ENCODE measurements at places on chromosomes 1 and 21.
A peak's percentile ranks its signal among the peaks of the same experiment; 100 is the strongest.

DNA sequence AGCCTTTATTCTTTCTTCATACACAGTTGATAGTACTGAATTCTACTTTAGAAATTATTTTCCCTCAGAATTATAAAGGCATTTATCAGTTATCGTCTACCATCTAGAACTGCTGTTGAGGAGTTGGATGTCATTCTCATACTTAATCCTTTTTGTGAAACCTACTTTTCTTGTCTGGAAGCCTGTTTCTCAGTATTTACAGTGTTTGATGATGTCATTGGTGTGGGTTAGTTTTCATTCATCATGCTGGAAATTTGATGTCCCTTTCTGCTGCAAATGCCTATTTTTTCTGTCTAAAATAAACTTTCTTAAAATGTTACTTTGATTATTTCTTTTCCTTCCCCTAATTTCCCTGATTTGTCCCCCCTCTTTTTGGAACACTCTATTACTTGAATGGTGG lies 22.8 kb upstream of the ZNF281 start:
- no peak for DNase-seq

GRCh38 chr1:228208831-228209551 lies 1.1 kb downstream of the OBSCN start:
- no peak for DNase-seq

DNA sequence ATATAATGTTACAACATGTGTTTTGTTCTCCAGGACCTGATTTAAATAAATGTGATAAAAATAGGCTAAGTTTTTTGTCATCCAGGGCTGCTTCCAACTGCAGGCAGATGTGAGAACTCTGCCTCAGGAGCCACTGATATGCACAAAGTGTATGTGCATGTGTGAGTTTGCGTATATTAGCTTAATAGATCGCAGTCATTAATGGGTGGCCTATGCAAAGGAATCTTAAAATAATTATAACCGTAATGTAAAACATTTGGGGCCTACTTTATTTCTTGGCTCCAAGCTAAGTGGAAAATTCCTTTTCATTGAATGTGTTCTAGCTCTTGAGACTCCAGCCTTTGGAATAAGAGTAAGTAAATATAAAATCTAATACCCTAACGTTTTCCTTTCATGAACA lies 16.8 kb downstream of the DHX9 start:
- DNase-seq: no peak

DNA sequence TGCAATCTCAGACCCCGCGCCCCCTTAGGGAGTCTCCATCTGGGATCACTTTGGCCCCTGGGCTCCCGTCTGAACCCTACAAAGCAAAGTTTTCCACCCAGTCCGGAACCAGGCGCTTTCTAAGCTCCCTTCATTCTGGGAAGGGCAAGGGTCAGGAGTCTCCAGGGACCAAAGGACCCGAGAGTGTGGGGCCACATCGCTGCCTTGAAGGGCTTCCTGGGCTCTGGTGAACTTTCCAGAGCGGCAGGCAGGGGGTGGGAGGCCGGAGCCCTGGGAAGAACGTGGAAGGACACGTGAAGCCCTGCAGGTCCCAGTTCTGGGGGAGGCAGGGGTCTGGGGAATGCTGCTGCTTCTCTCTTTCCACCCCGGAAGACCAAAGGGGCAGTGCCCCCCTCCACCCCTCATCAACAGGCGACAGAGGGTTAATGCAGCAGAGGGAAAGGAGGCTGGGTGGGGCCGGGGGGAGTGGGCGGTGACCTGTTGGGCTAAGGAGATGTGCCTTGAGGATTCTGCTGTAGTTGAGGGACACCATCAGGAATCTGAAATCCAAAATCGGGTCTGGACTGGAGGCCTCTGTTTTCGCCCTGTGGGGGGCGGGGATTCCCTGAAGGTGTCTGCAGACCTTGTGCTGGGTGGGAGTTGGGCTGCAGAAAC lies 734 bp downstream of the CDK18 start:
- no peak for DNase-seq

GRCh38 chr1:86573763-86574484 lies 27.0 kb downstream of the CLCA4 start:
- DNase-seq: no peak

- no peak for DNase-seq
Measured at GRCh38 chr1:41580520-41581172, 96.2 kb upstream of the EDN2 start.

- peak; percentile 19 for DNase-seq
Measured at GRCh38 chr21:21200939-21201615, 202.9 kb downstream of the NCAM2 start.

DNA sequence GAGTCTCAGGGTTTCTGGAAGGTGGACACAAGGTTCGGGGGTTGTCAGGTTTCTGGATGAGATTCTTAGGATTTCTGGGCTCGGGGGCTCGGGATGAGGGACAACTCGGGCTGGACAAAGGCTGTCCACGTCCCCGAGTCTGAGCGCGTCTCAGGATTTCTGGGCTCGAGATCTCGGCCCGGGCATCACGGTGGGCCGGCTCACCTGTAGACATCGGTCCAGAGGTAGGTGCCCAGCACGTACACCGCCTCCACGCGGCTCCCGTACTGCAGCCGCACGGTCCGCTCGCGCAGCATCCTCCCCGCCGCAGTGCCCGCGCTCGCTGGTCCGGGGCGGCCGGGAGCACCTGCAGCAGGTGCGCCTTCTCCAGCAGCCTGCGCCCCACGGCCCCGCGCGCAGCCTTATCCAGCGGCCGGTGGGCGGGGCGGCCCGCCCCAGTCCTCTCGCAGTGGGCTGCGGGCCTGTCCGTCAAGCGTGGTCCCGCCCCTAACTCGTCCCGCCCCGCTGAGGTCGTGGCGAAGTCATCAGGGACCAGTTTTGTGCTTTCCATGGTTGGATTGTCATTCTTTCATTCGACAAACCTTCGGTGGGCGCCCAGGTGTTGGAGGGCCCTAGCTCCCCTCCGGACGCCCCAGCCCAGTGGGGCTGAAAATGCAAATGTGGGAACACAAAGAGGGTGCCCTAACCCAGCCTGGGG lies at the start of gene PADI2:
Gene PADI2, minus strand, starts transcription at position 376 of the 697 bp plus-strand sequence. Its CDS starts 80 bp downstream, at position 296.
- DNase-seq: peak; percentile 89

GRCh38 chr1:167293057-167293456 lies 72.4 kb downstream of the POU2F1 start:
- no peak for DNase-seq
